ENCODE measurements at places on chromosomes 6 and 20.

- DNase-seq, result no peak
Observed at GRCh38 chr6:143183666-143184065, 123.0 kb downstream of the AIG1 start.

DNA sequence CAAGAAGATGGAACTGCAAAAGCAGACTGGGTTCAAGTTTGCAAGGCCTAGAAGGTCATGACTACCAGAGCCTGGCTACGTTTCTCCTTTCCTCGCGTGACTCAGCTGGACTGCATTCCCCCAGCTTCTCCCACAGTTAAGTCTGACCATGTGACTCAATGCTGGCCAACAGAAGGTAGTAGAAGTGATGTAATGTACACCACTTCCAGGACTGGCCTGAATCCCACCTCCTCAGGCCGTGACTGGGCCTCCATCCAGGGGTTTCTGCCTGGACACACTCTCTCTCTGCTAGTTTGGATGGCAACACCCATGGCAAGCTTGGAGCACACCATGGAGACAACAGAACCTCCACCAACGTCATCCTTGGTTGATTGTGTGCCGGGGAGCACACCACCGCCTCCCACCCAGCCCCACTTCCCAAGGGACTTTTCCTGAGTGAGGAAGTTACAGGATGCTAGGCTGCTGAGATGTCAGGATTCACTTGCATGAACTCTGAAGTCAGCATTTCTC, 112.0 kb upstream of the CDYL start:
- DNase-seq, result no peak

DNA sequence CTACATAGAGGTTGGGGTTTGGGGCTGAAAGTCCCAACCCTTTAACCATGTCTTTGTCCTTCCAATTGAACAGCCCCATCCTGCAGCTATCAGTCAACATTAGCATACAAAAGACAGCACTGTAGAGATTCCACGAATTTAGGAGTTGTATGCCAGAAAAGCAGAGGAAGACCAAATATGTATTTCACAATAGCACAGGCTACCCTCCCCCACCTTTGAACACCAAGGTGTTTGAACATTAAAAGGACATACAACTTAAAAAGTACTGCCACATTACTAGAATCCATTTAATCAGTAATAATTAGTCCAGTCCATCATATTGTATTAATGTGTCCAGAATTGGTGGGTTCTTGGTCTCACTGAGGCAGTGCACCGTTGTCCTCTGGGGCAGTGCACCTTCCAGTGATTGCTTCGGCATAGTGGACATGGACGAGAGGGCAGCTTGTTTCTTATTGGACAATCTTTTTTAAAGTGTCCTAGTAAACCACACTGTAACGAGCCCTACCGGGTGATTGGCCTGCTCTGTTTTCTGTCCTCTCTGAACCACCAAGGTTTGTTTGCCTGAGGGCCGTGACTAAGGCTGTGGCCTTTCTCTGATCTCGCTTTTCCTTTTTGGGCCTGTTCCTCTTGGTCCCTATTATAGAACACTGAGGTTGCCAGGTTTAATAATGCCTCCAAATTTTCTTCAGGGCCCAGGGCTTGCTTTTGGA, 36.4 kb downstream of the GSTA4 start:
- no peak for DNase-seq

- no peak for DNase-seq
Observed at GRCh38 chr20:24871480-24872213, 77.4 kb upstream of the CST7 start.

GRCh38 chr6:117919775-117920729, 13.0 kb downstream of the SLC35F1 start:
- DNase-seq, result no peak

- DNase-seq, result no peak
Observed at GRCh38 chr6:112038268-112038667, 15.6 kb upstream of the CCN6 start.

GRCh38 chr6:31681135-31681671, 336 bp upstream of the LY6G5C start:
- peak; percentile 36 for DNase-seq

DNA sequence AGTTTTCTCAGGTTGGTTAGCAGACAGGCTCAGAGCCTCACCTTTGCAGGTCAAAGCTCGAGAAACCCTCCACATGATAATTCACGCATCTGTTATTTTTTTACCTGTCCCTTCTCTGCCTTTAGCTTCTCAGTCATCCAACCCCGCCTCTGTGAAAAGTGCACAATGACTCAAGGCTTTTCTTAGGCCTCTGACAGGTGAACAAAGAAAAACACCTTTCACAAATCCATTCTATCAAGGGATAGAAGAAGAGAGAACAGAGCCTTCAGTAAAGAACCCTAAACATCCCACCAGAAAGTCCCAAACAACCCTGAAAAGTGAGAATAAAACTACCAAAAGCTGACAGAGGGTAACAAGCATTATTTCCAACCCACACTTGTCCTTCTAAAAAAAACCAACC, 178.2 kb downstream of the GJA10 start:
- DNase-seq, result no peak

DNA sequence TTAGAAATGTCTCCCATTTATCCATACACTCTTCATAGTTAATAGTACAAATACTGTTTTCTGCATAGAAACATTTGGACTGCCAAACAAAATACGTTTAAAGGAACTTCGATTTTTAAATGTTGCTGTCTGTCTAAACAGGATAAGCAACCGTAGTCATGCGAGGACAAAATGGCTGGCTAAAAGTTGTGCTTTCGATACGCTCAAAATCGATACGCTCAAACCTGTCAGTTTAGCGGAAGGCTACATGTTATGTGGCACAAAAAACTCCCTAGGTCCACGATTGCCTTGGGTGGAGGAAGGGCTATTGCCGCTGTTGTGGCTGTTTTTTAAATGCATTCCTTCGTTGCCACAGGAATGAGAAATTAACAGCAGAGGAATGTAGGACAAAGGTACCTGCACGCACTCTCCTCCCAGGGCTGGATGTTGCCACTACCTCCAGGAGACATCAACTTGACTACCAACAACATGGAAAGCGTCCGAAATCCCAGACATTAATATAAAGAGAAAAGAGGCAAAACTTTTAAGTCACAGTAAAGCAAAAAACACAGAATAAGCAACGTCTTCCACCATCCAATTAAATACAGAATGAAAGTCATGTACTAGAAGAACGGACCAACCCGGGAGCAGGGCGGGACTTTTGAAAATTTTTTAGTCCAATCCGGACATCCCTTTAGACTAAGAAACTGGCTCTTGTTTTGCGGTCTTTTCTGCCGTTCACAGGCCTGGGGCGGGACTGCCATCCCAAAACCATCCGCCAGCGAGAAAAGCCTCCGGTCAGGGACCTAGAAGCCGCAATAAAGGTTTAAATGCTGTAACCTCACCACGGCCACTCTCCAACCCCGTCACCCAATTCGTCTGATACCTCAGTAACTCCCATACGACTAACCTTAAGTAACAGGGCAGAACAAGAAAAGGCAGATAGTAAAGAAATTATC, 32.2 kb upstream of the HFE start:
- DNase-seq, result peak; percentile 89
